Keratinocyte (primary cell): ENCODE measurements at places on chromosomes 12 and 14. TPM values are rescaled to one million over a fixed set of nuclear protein-coding genes. Genes with fewer than 3 reads are reported as not detected.

GRCh38 chr12:71469258-71469750 is 29.7 kb downstream of the LGR5 start:
- no peak overlapping the region for H3K4me3 ChIP-seq
- no peak for DNase-seq
- no peaks in the 10 kb centered on the region for H3K27me3 ChIP-seq
- H3K4me1 ChIP-seq: no peaks in the 10 kb centered on the region

Gene CMKLR1
- 0.13 TPM in 1 of 3 replicates, not detected in the others for polyA plus RNA-seq

DNA sequence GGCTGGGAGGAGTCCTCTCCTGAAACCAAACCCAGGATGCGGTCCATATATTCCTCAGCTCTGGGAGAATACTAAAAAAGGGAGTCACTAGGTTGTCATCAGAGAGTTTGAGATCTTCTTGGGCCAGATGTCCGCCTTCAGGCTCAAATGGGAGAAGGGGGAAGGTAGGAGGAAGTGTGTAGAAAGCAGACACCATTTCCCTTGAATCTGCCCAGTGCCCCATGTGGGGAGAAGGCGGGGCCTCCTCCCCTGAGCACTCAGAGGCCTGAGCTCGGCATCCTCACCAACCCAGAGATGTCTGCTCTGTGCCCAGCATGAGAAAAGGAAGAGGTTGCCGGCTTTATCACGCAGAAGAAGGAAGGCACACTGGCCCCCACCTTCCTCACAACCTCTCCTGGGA is 37.3 kb downstream of the LTBP2 start:
- no peak for DNase-seq
- peak overlapping the region; percentile 99 for H3K27ac ChIP-seq

- no peak overlapping the region for H3K27ac ChIP-seq
- no peaks in the 10 kb centered on the region for H3K36me3 ChIP-seq
- DNase-seq: no peak
- no peak overlapping the region for H3K4me3 ChIP-seq
Observed at GRCh38 chr14:103318750-103319419, 15.2 kb upstream of the EIF5 start.

- DNase-seq: no peak
- H3K27me3 ChIP-seq: no peaks in the 10 kb centered on the region
- H3K4me1 ChIP-seq: peaks cover 19% of the 10 kb centered on the region
Observed at GRCh38 chr14:95313707-95314106, 6.0 kb downstream of the CLMN start.

DNA sequence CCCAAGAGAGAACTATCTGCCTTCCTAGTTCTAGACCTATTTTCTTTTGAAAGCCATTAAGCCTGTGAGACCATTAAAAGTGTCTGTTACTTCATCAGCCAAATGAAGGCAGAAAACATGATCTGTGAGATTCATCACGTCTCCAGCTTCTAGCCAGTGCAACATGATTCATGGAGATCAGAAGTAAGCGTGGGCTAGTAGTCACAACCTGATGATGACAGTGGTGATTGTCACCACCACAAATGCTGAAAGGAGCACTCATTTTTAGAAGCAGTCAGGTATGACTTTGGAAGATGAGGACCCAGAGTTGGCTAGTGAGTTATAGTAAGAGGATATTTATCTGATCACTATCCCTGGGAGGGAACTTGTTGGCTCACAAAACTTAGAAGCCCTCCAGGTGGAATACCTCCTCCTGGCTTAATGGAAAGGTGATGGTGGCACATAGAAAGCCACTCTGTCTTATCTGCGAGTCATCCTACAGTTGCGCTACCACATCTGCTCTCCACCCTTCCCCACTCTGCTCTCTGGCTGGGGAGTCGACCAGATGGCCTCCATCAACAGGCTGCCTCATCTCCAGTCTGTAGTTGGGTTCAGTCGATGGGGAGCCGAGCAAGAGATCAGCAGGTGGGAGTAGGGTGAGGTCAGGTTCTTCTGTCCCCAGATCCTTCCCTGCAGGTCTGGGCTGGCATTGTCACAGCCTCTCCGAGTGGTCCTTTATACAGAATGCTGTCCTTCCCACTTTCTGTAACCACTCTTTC is 317.6 kb upstream of the FKBP4 start:
- no peak overlapping the region for H3K27ac ChIP-seq
- no peak overlapping the region for H3K4me3 ChIP-seq
- H3K36me3 ChIP-seq: no peaks in the 10 kb centered on the region
- DNase-seq: no peak
- no peaks in the 10 kb centered on the region for H3K27me3 ChIP-seq

Gene OTOGL
- 0.01 to 0.08 TPM (median 0.01 TPM) in 3 replicates for polyA plus RNA-seq

DNA sequence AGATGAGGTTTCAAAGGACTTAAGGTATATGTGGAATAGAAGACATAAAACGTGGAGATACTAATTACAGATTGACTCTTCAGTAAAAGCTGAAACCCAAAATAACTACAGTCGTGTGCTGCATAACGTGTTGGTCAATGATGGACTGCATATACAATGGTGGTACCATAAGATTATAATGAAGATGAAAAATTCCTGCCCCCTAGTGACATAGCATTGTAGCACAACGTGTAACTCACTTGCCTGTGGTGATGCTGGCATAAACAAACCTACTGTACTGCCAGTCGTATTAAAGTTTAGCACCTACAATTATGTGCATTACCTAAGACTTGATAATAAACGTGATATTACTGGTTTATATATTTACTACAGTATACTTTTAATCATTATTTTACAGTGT is 150.3 kb downstream of the LRRK2 start:
- H3K36me3 ChIP-seq: no peaks in the 10 kb centered on the region
- no peaks in the 10 kb centered on the region for H3K4me1 ChIP-seq
- no peak overlapping the region for H3K4me3 ChIP-seq

Gene FSCB
- polyA plus RNA-seq: not detected in 3 replicates

DNA sequence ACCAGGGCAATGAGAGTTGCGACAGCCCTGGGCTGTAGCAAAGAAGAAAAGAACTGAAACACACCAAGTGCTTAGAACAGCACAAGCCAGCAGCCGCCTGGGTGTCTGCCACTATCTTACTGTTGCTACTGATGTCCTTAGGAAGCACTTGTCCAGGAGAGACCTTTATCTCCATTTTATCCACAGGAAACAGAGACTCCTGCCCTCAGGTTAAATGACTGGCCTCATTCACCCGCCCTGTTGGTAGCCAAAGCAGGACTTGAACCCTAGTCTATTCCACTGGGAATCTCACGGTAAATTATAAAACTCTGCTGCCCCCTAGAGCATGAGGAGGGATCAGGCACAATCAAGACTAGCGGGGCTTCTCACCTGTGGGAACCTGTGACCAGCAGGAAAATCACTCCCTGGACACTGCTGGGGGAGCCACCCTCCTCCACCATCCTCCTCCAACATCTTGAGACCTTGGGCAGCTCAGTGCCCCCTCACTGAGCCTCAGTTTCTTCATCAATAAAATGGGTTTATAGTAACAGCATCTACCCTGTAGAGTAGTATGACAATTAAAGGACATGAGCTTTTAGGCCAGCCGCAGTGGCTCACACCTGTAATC is 20.5 kb upstream of the TESC start:
- H3K27me3 ChIP-seq: no peaks in the 10 kb centered on the region
- H3K27ac ChIP-seq: no peak overlapping the region
- no peaks in the 10 kb centered on the region for H3K4me1 ChIP-seq
- no peaks in the 10 kb centered on the region for H3K36me3 ChIP-seq

Gene HHIPL1
- polyA plus RNA-seq: 0.08 to 0.17 TPM (median 0.11 TPM) in 3 replicates

- H3K27ac ChIP-seq: no peak overlapping the region
- no peak for DNase-seq
- H3K4me3 ChIP-seq: no peak overlapping the region
Observed at GRCh38 chr12:4289231-4289878, 15.8 kb downstream of the CCND2 start.

GRCh38 chr14:106879241-106879640 is 1352.9 kb downstream of the TMEM121 start:
- H3K27ac ChIP-seq: no peak overlapping the region
- no peaks in the 10 kb centered on the region for H3K4me1 ChIP-seq
- no peak overlapping the region for H3K4me3 ChIP-seq
- no peak for DNase-seq
- H3K27me3 ChIP-seq: no peaks in the 10 kb centered on the region

Gene ALX1
- polyA plus RNA-seq: not detected in 3 replicates

- no peaks in the 10 kb centered on the region for H3K27me3 ChIP-seq
- peaks cover 15% of the 10 kb centered on the region for H3K4me1 ChIP-seq
- DNase-seq: peak; percentile 58
- H3K4me3 ChIP-seq: no peak overlapping the region
Observed at GRCh38 chr12:31246470-31246850, 79.5 kb downstream of the SINHCAF start.

DNA sequence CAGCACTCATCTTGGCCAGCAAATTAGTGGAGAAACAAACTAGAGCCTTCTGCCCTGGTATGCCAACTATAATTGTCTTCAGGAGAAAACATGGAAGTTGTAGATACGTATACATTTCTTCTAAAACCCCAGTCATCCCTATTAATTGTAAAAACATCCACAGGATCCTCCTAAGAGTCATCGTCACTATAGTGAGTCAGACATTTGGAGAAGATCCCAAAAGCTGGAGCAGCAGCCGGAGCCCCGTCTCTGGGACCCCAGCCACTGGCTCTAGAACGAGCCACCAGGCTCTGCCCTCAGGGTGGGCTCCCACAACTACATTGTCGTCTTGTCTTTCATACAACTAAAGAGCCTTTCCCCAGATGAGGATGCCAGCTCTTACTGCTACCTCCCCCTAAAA is 15.5 kb downstream of the PRKAB1 start:
- H3K27ac ChIP-seq: no peak overlapping the region
- peaks cover 25% of the 10 kb centered on the region for H3K36me3 ChIP-seq
- H3K4me1 ChIP-seq: no peaks in the 10 kb centered on the region
- DNase-seq: no peak

GRCh38 chr12:111664961-111665865 is 20.5 kb downstream of the BRAP start:
- no peaks in the 10 kb centered on the region for H3K27me3 ChIP-seq
- no peaks in the 10 kb centered on the region for H3K4me1 ChIP-seq

DNA sequence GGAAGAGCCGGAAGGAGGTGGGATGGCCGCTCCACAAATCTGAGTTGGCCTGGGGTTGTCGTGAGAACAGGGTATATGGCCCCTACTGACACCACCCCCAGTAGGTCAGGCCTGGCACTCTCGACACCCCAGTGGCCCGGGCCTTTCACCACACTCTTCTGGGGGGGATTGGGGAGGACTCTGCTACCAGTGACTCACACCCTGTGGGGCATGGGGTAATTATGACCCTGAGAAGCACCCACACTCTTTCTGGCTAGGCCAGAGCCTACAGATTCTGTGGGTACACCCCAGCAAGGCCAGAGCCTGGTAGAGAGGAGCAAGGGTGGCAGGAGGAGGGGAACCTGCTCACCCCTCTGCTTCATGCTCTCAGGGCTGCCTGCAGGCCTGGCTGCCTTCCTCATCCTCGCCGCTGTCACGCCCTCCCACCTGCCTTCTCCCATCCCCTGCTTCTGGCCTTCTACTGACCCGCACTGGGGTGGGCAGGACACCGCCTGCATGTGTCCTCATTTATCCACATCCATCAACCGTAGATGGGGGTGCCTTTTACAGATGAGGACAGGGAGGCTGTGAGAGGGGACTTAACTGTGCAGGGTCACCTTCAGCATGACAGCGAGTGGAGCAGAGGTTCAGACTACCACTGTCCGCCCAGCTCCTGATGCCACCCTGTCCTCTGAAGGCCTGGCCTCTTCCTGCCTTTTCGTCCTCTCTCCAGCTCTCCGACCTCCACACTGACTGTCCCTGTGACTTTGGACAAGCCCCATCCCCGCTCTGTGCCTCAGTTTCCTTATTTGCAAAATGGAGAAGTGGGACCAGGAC is 18.4 kb downstream of the ASB2 start:
- H3K4me1 ChIP-seq: peaks cover 19% of the 10 kb centered on the region
- no peak overlapping the region for H3K27ac ChIP-seq
- DNase-seq: no peak
- H3K4me3 ChIP-seq: no peak overlapping the region
- no peaks in the 10 kb centered on the region for H3K36me3 ChIP-seq
- no peaks in the 10 kb centered on the region for H3K27me3 ChIP-seq

GRCh38 chr14:22184157-22184829 is 404.7 kb downstream of the DAD1 start:
- no peaks in the 10 kb centered on the region for H3K36me3 ChIP-seq
- H3K27ac ChIP-seq: no peak overlapping the region
- H3K4me1 ChIP-seq: no peaks in the 10 kb centered on the region

DNA sequence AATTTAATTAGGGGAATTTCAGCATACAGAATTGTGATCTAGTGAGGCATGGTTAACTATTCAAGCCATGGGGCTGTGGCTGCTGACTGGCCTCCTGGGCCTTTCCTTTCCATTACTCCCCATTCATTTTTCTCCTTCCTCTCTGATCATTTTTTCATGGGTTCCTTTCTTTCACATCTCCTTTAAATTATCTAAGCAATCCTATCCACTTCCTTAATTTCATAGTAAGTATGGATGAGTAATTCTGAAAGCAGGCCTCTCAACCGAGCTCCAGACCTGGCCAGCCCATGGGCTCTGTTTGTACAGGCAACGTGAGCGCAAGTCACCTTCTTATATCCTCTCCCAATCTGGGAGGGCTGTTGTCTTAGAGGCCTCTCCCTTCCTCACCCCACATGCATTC is 13.4 kb downstream of the CKAP4 start:
- peaks cover 18% of the 10 kb centered on the region for H3K4me1 ChIP-seq
- DNase-seq: no peak
- H3K27me3 ChIP-seq: no peaks in the 10 kb centered on the region
- peak overlapping the region; percentile 47 for H3K27ac ChIP-seq
- no peak overlapping the region for H3K4me3 ChIP-seq

- H3K4me1 ChIP-seq: no peaks in the 10 kb centered on the region
- no peaks in the 10 kb centered on the region for H3K27me3 ChIP-seq
- no peak for DNase-seq
- H3K36me3 ChIP-seq: peaks cover 5% of the 10 kb centered on the region
- no peak overlapping the region for H3K27ac ChIP-seq
Observed at GRCh38 chr12:26953447-26953846, 15.2 kb downstream of the FGFR1OP2 start.

- H3K36me3 ChIP-seq: no peaks in the 10 kb centered on the region
- H3K27me3 ChIP-seq: peaks cover 87% of the 10 kb centered on the region
- H3K27ac ChIP-seq: no peak overlapping the region
- H3K4me3 ChIP-seq: no peak overlapping the region
Observed at GRCh38 chr14:36659822-36660735, 1.6 kb upstream of the PAX9 start.

GRCh38 chr12:113833422-113833821 is 132.7 kb downstream of the RBM19 start:
- no peaks in the 10 kb centered on the region for H3K27me3 ChIP-seq
- H3K4me3 ChIP-seq: no peak overlapping the region
- DNase-seq: no peak
- H3K4me1 ChIP-seq: no peaks in the 10 kb centered on the region

GRCh38 chr12:92597997-92598396 is 104.8 kb upstream of the PLEKHG7 start:
- no peak overlapping the region for H3K4me3 ChIP-seq
- peak; percentile 59 for DNase-seq
- H3K27ac ChIP-seq: peak overlapping the region; percentile 67
- H3K36me3 ChIP-seq: no peaks in the 10 kb centered on the region
- peaks cover 52% of the 10 kb centered on the region for H3K4me1 ChIP-seq

- DNase-seq: no peak
- H3K4me3 ChIP-seq: no peak overlapping the region
- H3K4me1 ChIP-seq: peaks cover 4% of the 10 kb centered on the region
Observed at GRCh38 chr14:64197996-64198395, 96.2 kb downstream of the ESR2 start.
